Activated T-cell treated with anti-CD3 and anti-CD28 coated beads for 4 hours (primary cell): ENCODE measurements at places on chromosomes 11 and 22.
A peak's percentile ranks its signal among the peaks of the same experiment; 100 is the strongest.

DNA sequence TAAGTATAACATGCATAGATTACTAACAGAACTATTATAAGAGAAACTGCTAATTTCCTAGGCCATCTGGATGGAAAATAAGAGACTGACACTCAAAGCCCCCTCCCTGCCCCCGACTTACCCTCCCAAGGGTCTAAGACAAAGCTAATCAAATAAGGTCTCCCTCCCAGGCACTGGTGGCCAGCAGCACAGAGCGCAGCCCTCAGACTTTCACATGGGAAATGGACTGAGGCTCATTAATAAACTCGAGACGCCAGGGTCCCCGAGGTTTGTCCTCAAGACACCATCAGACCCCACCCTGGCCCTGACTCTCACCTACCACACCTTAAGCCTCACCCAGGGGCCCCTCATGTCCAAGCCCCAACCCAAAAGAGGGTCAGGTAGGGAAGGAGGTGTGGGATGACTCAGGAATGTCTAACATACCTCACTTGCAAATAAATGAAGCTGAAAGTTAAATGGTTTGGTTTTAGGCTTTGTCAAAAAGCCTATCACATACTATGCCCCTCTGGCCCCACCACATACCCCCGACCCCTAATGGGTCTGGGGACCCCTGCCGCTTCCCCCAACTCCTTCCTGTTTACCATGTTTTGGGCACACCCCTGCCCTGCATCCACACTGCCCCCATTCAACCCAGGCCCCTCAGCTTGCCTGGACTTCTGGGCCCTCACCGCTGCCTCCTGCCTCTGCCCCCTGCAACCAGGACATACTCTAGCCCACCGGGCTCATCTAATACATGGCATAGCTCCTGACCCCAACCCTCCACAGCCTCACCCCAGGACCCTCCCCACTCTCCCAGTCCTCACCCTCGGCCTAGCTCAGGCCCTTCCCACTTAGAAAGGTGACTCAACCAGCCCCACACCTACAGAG, 11.4 kb downstream of the ARAP1 start:
- no peak for DNase-seq

DNA sequence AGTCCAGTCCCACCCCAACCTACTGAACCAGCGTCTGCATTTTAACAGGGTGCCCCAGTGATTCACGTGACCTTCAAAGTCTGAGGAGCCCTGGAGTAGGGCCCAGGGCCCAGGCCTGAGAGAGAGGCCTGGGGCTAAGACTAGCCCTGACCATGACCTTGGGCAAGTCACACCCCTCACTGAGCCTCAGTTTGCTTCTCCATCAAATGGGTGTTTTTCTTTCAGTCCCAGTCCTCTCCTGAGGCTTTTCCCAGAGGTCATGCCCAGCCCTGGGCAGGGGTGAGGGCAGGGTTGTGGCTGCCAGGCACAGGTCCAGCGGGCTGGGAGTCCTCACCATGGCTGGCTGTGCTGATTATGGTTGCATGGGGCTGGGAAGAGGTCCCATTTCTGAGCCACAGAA, 33.0 kb upstream of the GCAT start:
- no peak for DNase-seq

DNA sequence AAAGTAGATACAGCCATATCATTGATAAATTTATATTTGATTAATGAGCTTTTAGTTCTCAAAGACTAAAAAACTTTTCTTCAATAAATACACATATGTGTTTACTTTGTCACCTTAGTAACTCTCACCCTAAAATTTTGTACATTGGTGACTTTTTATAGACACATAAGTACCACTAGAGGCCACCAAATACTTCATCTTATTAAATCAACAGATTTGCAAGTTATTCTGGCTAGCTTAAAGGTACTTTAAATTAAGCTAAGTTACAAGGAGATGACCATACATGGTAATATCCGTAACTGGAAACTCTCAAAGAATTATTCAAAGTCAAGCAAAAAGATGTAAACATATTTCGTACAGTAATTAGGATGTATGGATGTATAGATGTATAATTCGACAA, 112.2 kb downstream of the SBF2 start:
- DNase-seq = no peak

- no peak for DNase-seq
These were observed 14.3 kb upstream of the SPI1 start for GRCh38 chr11:47392546-47393162.

DNA sequence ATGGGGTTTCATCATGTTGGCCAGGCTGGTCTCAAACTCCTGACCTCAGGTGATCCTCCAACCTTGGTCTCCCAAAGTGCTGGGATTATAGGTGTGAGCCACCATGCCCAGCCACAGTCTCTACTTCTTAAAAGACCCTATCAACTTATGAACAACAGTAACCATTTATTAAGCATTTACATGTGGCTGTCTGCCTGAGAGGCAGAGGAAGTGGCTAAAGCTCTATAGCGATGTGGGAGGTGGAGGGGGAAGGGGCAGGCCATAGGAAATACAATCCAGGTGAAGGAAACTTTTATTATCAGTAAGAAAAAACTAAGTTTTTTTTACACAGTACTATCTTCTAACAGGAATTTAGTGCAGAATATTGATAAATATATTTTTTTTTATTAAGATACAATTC, 87.8 kb upstream of the PHOX2A start:
- no peak for DNase-seq

DNA sequence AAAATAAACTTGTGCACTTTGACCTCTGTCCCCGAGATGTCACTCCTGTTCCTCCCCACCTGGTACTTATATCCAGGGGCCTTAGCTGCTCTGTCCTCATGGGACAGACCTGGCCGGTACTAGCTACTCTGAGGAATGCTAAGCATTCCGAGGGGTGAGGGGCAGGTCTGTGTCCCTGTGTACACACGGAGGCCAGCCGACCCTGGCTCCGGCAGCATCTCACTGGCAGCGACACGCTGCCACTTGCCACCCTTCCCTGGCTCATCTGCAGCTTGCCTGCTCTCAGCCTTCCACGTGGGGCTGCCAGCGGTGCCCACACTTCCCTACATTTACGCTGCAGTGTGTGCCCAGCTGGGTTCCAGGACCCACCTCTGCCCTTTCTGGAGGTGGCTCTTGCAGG, 21.6 kb upstream of the TEF start:
- no peak for DNase-seq

GRCh38 chr11:82671451-82671850, 62.2 kb downstream of the FAM181B start:
- no peak for DNase-seq

DNA sequence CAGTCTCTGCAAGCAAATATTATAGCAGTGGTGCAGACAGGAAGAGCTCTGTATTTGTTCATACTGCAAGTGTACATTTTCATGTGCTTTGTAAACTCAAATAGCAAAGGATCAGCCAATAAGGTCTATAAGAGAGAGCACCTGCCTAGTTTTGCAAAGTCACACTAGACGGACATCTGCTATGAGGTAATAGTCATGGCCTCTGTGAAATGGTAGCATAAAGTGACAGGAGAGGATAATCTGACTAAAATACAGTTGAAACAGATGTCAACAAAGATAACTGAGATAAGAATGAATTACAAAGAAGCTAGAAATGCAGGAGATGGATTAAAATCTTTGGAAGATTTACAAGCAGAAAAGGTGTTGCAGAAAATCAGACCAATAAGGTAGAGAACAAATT, 70.6 kb upstream of the SPON1 start:
- DNase-seq = no peak

- no peak for DNase-seq
These were observed 921 bp downstream of the TESMIN start for GRCh38 chr11:68750195-68751003.

DNA sequence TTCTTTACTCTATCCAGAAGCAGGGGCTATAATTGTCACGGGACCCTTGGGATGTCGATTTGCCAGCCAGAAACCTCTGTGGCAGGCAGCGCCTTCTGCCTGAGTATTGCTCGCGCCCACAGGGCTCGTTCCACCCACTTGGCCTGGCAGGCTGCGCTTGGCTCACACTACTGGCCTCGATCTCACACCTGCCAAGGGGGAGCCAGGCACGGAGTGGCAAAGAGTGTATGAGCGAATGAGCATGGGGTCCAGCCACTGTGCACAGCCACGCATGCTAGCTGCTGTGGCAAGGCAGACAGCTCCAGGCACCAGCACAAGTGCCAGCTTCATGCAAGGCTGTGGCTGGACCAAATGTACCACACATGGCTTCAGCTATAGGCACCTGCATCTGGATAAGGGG, 599.8 kb downstream of the DLG2 start:
- DNase-seq = no peak

DNA sequence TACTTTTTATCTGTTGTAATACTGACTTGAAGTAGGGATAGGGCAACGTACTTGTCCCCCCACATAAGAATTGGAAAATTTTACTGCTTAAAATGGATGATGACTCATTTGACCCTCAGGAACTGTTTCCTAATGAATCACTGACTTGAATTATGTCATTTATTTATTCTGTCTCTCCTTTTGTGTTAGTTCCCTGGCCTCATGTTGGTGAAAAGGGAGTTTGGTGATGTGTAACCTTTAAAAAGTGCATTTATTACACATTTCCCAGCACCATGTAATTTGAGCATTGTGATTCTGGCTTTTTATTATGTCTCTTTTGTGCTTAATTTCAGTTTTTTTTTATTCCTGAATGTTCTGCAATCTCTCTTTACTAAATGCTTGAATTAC, 20.3 kb upstream of the PGM2L1 start:
- DNase-seq = no peak

DNA sequence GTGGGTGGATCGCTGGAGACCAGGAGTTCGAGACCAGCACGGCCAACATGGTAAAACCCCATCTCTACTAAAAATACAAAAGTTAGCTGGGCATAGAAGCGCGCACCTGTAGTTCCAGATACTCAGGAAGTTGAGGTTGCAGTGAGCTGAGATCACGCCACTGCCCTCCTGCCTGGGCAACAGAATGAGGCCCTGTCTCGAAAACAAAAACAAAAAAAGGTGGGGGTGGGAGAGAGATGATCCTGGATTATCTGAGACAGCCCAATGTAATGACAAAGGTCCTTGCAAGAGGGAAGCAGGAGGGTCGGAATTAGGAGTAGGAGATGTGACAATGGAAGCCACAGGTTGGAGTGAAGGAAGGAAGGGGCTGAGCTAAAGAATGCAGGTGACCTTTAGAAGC, 87.6 kb upstream of the APOA1 start:
- no peak for DNase-seq

DNA sequence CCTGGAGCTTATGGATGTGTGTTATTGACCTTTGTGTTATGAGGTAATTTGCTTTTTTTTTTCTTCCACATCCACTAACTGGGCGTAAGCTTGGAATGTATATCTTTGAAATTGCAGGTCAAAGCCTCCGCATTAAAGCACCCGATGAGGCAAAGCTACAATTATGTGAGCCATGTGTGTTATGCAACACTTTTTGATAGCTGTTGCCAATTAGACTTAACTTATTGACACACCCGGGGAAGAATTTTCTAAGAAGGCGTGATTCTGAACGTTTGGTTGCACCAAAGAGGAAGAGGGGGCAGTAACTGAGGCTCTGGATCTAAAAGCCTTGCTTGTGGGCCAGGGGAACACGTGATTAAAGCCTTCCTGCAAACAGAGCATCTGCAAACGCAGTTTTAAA, 610 bp upstream of the TEX12 start:
- DNase-seq = no peak

GRCh38 chr22:47174096-47174495, 411.6 kb downstream of the TBC1D22A start:
- DNase-seq = no peak

GRCh38 chr11:120293038-120293800, 31.9 kb upstream of the TLCD5 start:
- DNase-seq = no peak

DNA sequence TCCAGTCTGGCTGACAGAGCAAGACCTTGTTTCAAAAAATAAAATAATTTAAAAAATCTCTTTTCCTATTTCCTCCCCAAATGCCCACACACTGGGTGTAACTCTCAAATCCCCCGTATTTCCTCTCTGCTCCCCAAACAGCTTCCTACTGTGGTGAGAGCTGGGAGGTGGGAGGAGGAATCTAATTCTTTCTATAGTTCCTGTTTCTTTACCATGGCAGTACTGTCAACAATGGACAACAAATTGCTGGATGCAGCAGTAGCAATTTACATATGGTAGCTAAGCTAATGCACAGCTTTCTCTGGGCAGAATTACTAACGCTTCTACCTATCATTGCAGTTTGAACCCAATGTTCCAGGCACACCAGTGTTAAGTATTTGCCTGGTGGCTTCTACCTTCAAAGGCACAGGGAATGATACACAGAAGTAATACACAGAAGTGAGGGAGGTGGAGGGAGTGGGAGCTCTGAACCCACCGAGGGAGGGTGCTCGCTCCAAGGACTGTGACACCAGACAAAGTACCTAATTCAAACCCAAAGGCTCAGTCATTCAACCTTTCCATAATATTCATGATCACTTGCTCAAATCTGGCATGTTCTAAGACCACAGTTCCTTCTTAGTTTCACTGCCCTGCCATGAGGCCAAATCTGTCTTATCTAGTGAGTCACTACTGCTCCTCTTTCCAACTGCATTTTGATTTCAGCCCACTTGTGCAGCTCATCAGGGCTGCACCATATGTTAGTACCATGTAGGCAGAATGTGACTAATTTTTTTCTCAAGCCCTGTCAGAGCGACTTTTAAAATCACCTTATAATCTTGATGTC, 37.9 kb downstream of the CELF1 start:
- DNase-seq = no peak

GRCh38 chr11:111372538-111372937, 6.5 kb downstream of the POU2AF1 start:
- no peak for DNase-seq

DNA sequence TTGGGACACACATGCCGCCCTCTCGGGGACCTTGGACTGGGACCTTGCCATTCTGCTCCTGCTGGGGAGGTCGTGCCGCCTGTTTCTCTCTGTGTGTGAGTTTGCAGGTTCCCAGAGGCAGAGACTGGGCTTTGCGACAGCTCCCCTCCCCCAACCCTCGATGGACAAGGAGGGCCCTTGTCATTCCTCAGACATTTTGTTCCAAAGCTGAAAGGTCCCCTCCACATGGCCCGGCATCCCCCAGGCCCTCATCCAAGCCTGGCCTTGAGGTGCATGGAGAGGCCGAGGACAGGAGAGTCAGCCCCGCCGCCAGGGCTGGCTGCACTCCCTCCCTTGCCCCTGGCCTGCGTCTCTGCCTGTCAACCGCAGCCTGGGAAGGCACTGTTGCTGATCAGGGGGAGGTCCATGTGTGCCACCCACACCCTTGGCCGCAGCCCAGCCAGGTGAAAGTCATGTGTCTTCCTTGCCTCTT, 25.6 kb downstream of the FADS2 start:
- DNase-seq = no peak

- no peak for DNase-seq
These were observed 38.6 kb downstream of the SOX6 start for GRCh38 chr11:16317712-16318111.

DNA sequence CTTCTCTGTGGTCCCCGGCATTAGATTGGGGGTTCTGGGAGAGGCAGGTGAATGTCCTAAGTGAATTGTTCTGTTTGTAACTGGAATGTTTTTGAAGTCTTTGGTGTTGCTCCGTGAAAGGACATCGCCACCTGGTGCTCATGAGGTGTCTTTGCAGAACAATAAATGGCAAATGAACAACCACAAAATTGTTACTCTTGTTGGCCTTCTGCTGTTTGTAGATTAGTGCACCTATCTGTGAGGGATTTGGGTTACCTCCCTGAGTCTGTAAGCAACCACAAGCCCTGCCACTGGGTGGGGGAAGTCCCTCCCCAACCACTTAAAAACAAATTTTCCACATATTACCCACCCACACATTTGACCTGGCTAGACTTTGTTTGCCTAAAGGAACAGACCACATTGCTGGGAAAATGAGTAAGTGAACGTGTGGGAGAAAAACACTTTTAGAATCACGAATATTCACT, 4.7 kb downstream of the MPEG1 start:
- DNase-seq = peak; percentile 30
